NCI-H1105 (cell line): ENCODE measurements at places on chromosomes 12 and 14.

DNA sequence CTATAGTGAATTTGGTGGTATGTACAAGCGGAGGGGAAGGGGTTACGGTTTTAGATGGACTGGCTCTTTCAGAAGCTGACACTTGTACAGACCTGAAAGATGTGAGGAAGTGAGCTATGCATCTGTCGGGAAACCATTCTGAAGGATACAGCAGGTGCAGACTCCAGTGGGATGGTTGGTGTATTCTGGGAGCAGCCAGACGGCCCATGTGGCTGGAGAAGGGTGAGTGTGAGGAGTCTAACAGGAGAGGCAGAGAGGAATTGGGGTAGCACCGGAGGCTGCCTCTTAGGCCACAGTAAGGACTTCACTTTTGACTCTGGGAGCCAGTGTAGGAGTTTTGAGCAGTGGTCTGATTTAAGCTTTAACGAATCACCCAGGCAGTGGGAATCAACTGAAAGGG is 90.7 kb downstream of the APAF1 start:
- no peak for DNase-seq

DNA sequence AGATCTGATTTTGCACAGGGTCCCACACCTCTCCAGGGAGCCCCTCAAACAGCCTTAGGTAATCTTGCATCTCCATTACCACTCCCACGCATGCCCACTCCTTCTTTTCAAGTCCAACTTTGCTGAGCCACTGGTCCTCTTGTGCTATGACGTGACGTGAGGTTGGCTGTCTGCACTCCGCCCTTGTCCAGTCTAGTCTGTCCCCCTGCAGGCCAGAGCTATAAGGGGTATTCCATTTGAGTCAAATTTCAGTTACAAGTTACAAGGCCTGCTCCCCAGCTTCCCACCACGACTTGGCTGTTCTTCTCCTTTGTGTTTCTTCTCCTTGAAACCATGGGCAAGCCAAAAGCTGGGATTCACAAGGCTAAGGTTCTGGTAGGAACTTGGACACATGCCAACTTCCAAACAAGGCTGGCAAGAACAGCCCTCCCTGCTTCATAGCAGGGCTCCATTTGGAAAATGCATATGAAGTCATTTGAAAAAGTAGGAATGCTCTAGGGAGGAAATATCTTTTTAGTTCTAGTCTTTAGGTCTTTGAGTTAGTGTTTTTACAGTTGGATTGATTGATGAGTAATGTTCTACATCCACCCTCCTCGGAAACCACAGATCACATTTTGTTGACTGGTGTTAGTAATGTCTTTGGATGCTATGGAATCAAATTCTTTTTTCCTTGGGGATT is 49.1 kb downstream of the KCNA1 start:
- no peak for DNase-seq

DNA sequence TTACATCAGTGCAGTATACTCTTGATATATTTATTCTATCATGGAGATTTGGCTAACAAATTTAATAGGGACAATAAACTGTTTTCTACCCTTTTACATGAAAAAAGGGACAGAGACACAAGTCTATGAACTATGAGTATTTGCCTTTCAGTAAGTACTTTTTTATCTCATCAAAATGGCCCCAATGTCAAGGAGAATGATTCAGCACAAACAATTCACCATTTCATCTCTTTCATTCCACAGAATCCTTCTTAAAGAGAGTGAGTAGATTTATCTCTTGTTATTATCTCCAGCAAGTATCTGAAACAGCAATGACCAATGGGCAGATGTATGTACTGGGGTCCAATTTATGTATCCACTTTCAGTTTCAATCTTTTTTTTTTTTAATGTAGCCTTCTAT is 447.5 kb downstream of the NPAS3 start:
- no peak for DNase-seq

DNA sequence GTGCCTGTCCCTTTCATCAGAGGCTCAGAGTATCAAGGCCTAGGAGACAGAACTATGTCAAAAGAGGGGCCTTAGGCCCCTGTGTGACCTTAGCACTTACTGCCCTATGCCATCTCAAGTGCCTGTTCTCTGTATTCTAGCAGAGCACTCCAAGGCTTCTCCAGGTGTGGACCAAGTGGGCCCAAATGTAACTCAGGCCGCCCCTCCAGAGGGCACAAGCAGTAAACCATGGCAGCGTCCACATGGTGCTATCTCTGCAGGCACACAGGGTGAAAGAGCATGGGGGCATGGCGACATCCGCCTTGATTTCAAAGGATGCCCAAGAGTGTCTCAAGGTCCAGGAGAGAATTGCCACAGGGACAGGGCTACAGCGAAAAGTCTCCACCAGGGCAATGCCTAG is 628.7 kb downstream of the RPS29 start:
- no peak for DNase-seq

GRCh38 chr12:98769068-98769467 is 124.0 kb downstream of the APAF1 start:
- no peak for DNase-seq

DNA sequence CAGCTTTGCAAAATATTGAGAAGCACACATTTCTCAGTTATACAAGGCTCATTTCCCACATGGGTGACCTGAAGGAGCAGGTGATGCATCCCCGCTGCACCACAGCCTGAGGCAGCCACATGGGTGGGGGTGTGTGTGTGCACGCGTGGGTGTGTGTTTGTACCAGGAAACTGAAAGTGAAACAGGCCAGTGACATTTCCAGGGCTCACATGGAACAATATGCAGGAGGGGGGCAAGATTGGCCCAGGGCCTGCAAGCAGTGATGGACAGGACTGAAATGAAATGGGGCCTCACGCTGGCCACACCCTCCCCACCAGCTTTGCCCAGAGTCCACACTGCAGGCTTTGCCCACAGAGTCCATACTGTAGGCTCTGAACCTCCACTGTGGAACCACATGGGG is 154.2 kb upstream of the PARP11 start:
- no peak for DNase-seq

DNA sequence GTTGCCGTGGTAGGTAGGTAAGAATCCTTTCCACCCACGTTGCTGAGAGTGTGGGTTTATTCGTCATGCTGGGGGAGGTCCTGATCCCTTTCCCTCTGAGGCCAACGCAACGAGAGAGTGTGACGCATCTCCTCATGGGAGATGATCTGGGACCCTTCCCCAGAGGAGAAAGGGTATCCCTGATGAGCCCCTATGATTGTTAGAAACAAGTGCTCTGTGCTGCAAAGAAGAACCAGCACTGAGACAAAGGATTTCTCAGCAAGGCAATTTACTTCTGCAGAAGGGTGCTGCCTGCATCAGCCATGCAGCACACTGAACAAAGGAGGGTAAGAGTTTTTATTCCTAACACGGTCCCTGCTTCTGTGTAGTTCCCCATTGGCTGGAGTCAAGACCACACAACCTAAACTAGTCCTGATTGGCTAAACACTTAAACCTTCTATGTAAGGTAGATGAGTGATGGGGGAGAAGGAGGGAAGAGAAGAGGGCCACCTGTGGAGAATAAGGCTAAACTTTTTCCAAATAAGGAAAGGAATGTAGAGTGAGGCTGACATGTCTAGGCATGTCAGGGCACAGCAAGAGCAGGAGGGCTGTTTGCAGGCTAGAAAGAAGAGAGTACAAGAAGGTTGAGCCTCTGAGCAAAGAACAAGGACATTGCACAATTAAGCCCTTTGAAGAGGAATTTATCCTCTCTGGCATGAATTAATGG is 21.3 kb downstream of the CLEC2A start:
- no peak for DNase-seq

- no peak for DNase-seq
These were observed 55.6 kb downstream of the TRMT5 start for GRCh38 chr14:60925286-60925685.

DNA sequence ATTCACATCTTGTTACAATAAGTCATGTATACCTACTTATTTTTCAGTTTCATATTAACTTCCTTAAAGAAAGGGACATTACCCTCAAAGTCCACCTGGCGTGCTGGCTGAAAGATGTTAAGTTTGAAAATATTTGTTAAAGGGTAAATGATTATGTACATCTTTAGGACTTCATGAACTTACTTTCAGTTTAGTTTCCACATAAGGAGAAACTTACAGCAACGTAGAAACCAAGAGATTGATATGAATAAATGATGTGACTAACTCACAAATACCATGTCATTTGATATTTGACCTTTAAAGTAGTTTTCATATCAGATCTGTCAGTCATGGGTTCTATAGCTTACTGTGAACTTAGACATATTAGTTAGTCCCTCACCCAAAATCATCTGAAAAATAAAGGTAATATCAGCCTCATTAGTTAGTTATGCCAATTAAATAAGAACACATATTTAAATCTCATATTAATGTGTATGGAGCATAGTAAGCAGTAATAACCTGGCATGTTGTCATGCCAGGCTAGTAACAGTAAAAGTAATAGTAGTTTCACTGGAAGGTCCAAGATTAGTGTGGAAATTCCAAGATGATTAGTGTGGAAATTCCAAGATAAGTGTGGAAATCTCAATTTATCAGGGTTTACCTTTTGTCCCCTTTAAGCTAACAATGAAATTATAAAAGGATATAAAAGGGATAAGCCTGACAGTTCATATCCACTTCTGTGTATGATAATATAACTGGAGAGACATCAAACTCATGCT is 1.9 kb upstream of the CLEC2D start:
- DNase-seq = no peak

DNA sequence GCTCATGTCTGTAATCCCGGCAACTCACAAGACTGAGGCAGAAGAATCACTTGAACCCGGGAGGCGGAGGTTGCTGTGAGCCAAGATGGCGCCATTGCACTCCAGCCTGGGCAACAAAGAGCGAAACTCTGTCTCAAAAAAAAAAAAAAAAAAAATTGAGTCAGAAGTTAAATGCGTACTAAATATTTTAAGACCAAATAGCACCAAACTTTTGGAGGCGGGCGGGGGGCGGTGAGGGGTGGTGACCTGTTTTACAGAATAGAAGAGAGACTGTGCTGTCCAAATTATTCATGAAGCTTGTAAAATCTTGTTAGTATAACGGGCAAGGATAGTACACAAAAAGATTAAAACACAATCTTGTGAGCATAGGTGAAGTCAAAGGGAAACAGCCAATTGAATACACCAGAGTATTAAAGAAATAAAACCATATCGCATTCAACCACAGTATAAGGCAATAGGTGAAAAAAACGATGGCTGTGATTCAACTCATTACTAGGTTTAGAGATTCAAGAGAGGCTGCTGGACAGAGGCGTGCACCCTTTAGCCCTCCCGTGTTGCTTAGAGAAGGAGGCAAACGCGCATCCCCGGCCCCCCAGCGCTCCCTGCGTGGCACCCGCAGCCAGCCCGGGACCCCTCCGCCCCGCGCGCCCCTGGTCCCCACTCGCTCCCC is 571 bp downstream of the ZNF891 start:
- DNase-seq = peak; percentile 34
